CD4-positive, alpha-beta T cell treated with Interferon alpha-2 for 1 hour (primary cell): ENCODE measurements at places on chromosomes 16 and 17.

DNA sequence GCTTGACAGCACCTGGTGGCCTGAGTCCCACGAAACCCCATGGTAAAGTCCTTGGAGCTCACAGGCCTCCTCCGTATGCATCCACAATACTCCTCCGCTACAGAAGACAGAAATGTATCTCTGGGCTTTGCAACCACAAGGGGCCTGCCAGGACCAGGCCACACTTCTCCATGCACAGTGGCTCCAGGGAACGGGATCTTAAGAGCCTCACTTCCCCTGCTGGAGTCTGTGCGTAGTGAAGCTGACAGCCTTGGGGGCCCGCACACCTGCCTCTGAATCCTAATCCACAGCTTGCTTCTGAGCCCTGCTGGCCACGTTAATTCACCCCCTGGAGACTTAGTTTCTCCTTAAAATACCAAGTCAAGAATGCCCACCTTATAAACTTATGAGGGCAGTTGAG is 125.7 kb downstream of the COPRS start:
- DNase-seq = no peak

- no peak for DNase-seq
Measured at GRCh38 chr17:60098578-60098977, 19.9 kb upstream of the HEATR6 start.

GRCh38 chr16:31711344-31711845 is 162.2 kb upstream of the ZNF267 start:
- DNase-seq = no peak

DNA sequence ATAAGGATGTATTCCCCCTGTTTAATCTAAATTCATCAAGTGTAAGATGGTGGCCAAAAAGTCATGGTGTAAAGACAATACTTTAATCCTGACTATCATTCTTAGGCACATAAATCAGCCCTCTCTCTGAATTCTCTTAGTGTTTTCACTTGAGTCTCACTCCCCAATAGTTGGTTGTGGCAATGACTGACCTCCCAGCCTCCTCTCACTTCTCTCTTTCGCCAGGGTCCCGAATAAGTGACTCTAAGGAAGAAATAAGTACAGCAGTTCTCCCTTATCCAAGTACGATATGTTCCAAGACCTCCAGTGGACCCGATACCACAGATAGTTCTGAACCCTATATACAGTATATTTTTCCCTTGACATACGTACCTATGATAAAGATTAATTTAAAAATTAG is 335.3 kb downstream of the MAF start:
- no peak for DNase-seq

DNA sequence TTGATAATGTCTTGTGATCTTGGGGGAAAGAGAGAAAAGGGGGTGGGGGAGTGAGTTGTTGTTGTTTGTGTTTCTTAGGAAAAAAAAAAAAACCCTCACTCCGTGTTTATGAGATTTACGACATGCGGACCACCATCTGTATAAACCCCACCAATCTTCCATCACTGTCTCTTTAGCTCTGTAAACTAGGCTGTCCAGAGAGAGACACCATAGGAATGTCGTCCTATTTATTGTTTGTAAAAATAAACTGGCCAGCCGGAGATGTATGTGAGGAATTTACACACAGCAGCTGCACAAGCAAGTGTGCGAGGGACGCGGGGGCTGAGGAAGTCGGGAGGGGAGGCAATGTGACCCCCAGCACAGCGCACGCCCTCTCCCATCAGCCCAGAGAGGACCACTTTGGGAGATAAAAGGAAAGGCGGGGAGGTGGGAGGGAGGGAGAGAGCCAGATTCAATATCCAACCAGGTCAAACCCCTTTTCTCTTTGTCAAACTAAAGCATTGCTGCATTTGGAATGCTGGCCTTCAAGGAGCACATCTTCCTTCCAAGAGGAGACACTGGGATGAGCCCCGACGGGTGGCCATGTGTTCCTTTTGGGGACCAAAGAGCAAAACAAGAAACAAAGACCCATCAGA is 136.2 kb upstream of the SALL1 start:
- DNase-seq = no peak

DNA sequence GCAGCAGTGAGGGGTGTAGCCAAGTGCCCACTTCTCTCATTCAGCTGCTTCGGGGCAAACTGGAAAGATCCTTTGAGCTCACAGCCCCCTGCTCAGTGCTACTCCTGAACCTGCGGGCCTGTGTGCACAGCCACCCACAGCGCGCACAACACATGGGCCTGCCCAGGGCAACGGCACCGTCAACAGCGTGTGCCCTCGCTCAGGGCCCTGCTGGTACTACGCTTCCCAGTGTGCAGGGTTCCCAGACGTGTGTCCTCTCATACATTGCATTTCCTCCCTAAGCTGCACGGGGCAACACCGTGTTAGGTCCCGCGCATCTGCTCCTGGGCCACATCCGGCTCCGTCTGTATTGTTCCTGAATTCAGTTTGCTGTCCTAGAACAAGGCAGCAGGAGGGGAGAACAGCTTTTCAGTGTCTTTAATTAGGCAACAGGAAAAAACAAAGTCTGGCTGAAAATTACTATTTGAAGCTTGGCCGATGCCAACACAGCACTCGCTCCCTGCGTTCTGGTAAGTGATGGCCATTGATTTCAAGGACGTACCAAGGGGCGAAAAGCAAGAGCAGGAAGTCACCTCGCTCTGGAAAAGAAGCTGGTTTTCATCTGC is 15.2 kb downstream of the MRM3 start:
- DNase-seq = no peak

DNA sequence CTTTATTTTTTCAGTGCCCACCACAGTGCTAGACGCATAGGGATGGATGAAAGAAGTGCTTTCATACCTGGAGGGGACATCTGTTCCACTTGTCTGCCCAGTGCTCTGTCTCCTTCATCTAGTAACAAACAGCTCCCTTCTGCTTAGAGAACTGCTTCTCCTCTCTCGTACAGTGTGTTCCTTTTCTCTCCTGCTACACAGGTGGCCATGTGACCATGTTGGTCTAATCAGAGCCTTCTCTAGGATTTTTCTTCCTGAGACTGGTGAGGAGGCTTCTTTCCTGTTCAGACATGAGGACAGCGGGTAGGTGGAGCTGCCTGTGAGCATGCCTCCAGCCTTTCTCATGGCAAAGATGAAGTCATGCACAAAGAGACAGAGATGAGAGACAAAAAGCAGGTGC is 182.7 kb downstream of the TMEM132E start:
- no peak for DNase-seq

GRCh38 chr17:29930409-29931010 is 482 bp upstream of the SSH2 start:
- no peak for DNase-seq

DNA sequence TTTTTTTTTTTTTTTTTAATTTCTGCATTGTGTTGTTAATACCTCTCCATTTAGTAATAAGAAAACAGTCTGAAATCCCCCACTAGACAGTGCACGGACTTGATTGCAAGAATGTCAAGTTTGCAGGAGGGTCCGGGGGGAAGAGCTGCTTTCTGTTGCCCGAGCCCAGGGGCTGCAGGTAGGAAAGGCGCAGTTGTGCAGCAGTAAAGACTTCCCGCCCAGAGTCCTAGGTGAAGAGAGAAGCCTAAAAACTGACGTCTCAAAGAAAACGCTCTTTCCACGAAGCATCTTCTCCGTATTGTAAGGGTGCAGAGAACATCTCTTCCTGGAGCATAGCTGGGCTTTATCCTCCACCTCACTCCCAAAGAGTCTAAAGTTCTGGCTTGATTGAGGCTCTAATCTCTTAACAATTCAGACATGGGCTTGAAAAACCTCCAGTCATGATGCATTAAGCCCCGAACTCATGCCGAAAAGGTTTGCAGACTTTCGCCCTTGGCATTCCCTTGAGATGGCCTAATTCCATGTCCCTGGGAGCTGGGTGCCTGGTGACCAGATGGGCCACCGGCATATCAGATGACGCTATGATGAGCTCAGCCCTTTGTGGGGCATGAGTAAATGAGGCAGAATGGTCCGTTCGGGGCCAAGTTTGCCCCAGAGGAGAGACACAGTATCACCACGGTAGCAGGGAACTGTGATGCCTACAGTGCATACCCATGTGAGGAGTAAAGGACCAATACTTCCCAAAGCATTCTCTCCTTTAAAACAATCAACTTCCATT is 436.2 kb upstream of the ZFHX3 start:
- no peak for DNase-seq

GRCh38 chr17:9684955-9685621 is 39.8 kb downstream of the USP43 start:
- DNase-seq = no peak

- DNase-seq = no peak
Measured at GRCh38 chr17:35586569-35587073, 501 bp upstream of the AP2B1 start.

DNA sequence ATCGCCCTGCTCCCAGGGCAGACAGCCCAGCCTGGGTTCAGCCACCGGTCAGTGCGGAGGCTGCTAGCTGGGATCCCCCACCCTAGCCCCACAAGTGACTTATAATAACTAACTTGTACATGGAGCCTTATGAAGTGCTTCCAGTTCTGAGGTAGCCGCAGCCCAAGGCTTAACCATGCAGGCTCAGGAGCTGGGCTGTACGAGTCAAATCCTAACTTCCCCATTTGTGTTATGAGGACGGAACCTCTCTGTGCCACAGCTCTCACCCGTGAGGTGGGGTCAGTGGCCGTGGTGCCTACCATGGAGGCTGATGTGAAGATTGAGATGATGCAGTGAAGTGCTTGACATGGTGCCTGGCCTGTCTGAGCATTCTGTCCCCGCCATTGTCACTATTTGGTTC is 27.8 kb upstream of the GOSR2 start:
- no peak for DNase-seq

- peak; percentile 52 for DNase-seq
Measured at GRCh38 chr17:10327640-10328039, 45.2 kb downstream of the MYH13 start.

- DNase-seq = no peak
Measured at GRCh38 chr17:21399474-21400186, 23.5 kb downstream of the KCNJ12 start.

GRCh38 chr16:24953721-24954120 is 61.4 kb downstream of the ARHGAP17 start:
- DNase-seq = no peak

- no peak for DNase-seq
Measured at GRCh38 chr16:83098536-83098935, 471.8 kb downstream of the CDH13 start.

DNA sequence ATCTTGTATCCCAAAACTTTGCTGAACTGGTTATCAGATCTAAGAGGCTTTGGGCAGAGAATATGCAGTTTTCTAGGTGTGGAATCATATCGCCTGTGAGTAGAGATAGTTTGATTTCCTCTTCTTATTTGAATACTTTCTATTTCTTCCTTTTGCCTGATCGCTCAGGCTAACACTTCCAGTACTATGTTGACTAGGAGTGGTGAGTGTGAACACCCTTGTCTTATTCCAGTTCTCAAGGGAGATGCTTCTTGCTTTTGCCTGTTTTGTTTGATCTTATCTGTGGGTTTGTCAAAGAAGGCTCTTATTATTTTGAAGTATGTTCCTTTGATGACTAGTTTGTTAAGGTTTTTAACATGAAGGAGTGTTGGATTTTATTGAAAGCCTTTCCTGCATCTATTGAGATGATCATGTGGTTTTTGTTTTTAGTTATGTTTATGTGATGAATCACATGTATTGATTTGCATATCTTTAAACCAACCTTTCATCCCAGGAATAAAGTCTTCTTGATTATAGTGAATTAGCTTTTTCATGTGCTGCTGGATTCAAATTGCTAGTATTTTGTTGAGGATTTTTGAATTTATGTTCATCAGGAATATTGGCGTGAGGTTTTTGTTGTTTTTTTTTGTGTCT is 17.0 kb upstream of the CCL13 start:
- DNase-seq = no peak

- no peak for DNase-seq
Measured at GRCh38 chr17:35891269-35891668, 11.1 kb upstream of the CCL5 start.

GRCh38 chr16:65213866-65214595 is 92.2 kb upstream of the CDH11 start:
- DNase-seq = no peak

- DNase-seq = no peak
Measured at GRCh38 chr17:73165616-73166404, 1.0 kb downstream of the SSTR2 start.

DNA sequence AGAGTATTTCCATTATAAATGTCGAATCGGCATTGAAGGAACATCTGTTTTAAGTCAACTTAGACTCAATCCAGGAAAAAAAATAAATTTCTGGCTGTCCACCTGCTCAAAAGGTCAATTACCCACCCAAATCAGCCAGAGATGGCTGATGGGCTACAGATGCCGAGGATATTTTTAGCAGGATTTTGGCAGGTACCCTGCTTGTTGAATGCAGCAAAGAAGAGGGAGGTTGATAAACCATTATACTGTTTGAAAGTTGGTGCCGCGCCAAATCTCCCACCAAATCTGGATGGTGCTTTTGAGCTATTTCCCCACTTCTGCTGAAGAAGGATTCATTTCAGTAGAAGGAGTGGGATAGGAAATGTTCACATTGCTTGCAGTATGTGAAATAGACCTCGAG is 537.7 kb downstream of the MAF start:
- DNase-seq = no peak

DNA sequence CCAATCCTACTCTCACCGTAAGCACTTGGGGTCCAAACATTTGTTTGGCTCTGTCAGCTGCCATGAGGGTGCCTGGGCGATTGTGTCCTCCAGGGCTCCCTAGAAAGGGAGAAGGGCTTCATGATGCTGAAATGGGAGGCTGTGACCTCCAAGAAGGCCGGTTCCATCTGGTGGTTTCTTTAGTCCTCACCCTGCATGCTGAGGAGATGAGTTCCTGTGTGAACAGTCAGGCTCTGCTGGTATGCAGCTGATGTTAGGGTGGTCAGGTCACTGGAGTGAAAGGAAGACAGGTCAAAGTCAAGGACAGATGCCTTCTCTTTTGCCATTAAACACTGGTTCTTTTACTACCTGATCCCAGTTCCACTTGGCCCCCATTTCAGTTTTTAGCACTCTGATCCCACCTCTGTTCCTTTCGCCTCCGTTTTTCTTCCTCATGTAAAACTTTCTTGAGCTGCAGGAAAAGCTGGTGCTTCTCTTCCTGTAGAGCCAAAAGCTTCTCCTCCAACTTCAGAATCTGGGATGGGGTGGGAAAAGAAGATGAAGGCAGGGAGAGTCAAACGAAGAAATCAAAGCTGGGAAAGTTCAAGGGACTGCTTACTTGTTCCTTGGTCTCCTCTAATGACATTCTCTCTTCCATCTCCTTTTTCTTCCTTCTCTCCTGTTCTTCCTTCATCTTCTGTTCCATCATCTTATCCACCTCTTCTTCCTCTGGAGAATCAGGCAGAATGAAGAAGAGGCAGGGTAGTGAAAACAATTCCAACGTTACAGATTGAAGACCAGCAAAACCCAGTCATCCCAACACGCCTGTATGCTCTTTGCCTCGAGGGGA is 1.1 kb downstream of the GPS2 start:
- DNase-seq = no peak

DNA sequence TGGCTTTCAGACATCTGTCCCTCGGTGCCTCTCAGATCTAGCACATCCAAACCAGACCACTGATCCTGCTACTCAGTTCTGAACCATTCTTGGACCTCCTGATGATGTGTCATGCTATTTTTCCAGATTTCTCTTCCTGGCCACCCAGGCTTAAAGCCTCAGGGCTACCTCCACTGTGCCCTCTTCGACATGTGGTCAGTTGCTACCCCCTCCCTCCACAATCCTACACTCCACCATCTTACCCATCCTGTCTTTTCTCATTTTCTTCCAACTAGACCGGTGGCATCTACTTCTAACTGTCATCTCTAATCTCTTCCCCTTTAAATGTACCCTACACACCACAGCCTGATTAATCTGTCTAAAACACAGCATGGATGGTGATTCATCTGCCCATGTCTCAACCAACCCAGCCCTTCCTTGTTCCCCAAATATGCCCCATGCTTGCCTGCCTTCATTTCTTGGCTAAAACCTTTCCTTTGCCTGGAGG is 478.6 kb downstream of the SLC39A11 start:
- no peak for DNase-seq
